ENCODE measurements at places on chromosomes 6 and 20.

- DNase-seq, result no peak
These were observed 402.7 kb downstream of the CDKAL1 start for GRCh38 chr6:20936949-20937348.

GRCh38 chr6:96725296-96725695 is 112.0 kb downstream of the GPR63 start:
- DNase-seq, result no peak

DNA sequence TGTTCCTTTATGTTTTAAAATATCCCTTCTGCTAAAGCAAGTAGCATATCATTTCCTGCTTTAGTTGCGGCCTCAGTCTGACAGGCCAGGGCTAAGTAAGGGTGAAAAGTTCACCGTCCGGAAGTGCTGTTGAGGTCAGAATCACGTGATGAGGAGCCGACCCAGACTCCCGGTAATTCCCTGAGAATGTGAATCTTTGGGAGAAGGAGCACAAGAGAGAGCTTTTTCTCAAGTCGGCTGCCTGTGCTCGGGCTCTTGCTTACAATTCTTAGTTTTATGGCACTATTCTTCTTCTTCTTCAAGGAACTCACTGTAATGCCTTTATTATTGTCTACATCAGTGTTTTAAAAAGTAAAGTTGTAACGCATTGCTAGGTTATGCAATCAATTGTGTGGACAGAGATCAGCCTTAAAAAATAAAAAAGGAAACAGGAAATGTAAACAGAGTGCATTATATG is 309.3 kb downstream of the PRL start:
- no peak for DNase-seq

- no peak for DNase-seq
These were observed 2.2 kb upstream of the OLIG3 start for GRCh38 chr6:137496368-137496767.
